ENCODE measurements at places on chromosomes 11 and 22. TPM values are rescaled to one million over a fixed set of nuclear protein-coding genes. Genes with fewer than 3 reads are reported as not detected.

GRCh38 chr11:130241713-130242112 lies 73.0 kb downstream of the ZBTB44 start:
- no peak for DNase-seq

Gene MB
- total RNA-seq = 649 TPM

Gene GPR137
- 13.3 TPM for total RNA-seq

GRCh38 chr22:29449296-29449875 lies 11.0 kb downstream of the RFPL1 start:
- no peak for DNase-seq

Gene PKDREJ
- 0.10 TPM for total RNA-seq

GRCh38 chr11:95883381-95883780 lies 40.5 kb downstream of the MTMR2 start:
- DNase-seq = peak; percentile 15

Measured in tongue (tissue), 3 donors.